ENCODE measurements at places on chromosomes 2 and 18.

- DNase-seq = no peak
These were observed 220.1 kb downstream of the IRS1 start for GRCh38 chr2:226579519-226579918.

GRCh38 chr2:230319211-230319862 lies 7.7 kb upstream of the SP140L start:
- peak; percentile 91 for DNase-seq

DNA sequence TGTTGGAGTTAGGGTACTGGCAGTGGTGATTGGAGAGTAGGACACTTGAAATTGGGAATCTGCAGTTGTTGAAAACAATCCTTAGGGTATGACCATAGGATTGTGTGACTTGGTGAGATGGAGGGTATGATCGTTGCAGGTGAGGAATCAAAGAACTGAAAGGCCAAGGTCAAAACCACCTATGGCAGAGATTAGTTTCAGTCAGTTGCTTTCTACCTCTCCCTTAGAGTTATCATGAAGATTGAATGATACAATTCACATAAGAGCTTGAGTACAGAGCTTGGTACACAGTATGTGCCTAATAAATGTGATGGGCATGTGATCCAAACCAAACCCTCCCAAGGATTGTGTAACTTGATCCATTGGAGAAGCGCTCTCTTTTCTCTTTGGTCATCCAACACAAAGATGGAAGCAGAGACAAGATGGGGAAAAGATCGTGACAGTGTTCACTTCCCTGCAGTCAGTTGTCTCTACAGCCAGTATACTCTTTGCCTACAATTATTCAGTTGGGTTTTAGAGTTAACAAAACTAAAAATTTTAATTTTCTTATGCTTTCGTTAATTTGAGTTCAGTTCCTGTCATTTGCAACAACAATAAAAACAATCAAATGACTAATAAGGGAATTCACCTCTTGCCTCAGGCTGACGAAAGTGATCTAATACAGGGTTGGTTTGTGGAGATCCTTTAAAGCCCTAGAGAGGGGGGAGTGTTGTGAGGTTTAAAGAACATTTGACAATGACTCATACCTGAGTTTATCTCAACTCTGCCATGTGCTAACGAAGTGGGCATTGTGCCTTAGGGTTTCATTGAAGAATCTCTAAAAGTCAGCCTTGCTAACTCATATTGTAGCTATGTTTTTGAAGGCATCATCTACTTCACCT lies 14.8 kb upstream of the SMAD2 start:
- DNase-seq = no peak

DNA sequence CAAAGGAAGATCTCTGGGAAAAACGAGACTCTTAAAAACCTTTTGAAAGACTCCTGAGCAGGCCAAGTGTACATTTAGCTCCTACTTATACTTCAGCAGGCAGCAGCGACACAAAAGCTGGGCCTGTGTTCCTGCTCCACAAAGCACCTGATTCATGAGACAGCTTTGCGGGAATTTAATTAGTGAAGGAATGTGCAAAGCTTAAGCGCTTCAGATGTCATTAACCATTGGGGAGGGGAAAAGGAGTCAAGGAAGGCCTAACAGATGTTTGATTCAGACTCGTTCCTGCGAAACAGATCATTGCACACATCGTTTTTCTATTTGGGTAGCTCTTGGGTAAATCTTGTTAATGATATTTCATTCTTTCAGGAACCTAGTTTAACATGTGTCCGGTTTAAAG lies 125.9 kb downstream of the MAIP1 start:
- no peak for DNase-seq

DNA sequence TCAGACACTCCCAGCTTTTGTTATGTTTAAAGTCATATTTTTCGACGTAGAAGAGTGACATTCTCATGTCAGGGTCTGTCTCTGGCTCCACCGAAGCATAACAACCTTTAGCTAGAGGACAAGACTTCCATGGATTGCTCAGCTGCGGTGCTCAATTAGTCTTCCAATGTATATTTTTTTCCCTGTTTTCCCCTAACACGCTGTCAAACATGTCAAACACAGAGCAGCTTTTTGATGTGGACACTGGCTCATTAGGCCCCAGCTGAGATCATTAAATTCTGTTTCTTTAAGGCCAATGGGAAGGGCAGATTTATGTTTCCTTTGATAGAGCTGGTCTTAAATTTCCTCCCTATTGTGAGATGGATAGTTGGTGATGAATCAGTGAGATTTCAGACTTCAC lies 525.4 kb downstream of the PIK3C3 start:
- no peak for DNase-seq

DNA sequence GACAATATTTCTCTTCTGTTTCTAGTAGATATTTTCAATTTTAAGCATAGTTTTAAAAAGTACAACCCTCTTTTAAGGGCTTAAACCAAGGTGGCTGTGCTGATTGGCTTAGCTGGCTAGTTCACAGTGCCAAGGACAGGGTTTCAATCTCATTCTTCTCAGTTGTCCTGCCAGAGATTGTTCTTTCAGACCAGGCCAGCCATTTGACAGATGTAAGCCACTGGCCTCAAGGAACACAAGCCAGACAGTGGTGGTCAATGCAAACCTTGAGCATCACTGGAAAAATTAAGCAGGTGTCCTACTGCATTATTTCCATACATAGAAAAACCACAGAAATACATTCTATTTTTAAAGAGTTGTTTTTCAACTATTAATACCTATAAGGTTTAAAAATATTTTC lies 5.9 kb downstream of the RNF103 start:
- DNase-seq = no peak

DNA sequence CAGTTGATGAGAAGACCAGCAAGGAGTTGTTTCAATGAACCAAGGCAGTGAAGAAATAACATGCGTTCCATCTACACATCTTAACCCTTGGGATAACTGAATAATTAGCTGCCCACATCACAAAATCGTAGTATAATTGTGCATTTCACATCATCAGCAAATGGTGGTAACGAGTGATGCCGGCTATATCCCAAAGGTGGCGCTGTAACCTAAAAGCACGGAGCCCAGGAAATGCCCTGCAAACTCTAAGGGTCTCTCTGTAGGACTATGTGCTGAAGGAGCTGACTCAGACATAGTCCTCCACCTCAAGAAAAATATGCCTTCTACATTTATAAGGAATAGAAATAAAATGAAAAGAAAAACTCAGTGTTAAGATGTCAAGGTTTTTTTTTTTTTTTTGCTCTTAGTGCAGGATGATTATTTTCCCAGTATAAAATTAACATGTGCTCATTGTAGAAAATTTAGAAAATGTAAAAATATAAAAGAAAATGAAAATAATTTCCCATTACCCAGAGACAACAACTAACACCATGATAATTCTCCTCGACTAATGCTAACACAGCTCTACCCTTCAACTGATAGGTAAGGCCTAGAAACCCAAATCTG lies 23.1 kb upstream of the DSG3 start:
- no peak for DNase-seq

DNA sequence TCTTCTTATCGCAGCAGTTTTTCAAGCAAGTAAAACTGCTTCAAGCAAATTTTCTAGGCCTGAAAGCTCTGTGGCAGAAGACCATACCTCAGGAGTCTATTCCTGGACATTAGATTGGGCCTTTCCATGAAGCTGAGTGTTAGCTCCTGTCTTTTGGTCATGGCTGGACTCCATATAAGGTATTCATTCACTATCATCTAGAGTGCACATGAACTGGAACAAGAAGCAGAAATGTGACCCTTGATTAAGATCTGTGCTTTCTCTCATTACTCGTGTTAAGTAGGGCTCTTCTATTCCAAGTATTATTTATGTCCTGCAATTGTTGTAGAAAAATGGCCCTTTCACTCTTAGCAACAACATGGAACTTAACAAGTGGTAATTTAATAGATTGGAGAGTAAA lies 5.9 kb upstream of the GULP1 start:
- no peak for DNase-seq

DNA sequence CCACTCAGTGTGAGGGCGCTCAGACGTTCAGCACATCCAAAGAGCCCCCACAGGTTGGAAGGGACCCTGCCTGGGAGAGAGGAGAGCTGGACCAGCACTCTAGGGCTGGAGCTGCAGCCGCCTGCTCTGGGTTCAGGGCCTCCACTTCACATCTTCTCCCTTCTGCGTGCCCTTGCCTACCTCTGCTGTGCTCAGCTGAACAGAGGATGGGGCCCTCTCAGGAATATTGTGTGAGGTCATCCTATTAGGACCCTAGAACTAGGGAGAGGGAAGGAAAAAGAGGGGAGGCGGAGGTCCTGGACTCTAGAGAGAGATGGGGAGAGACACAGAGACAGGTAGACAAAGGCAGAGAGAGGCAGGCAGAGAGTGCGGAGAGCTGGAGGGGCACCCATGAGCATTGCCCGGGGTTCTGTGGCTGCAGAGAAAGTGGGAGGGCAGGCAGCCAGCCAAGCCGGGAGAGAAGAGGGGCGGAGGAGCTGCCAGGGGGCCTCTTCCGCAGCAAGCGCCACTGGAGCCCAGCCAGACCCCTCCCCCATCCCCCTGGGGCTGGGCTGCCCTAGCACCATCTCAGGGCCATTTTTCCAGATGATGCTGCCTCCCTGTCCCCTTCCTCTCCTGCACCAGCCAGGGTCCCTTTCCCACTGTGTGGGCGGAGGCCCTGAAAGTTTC lies 8.3 kb upstream of the TNS1 start:
- DNase-seq = no peak

DNA sequence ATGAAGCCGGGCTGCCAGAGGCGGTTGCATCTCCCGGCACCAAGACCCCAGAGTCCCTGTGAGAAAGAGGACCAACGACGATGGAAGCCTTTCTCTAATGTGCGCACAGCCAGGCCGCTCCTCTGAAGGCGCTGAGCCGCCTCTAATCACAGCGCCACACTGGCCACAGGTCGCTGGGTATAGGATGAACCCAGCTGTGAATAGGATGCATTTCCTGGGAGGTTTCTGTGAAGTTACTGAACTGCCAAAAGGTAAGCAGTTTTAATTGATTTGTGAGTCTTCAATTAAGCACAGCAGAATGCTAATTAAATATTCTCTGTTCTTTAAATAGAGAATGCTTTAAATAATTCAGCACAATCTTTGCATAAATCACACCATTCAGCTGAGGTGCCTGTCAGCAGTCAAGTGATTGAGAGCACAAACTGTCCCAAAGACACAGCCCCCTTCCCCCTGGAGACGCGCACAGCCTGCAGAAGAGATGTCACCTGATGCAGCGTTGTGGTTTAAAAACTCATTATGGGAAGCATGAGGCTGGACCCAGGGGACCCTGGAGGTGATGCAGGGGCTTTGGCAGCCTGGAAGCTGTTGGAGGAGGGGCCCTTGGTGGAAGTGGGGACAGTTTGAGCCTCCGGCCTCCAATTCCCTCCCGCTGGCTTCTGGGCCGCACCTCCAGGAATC lies 98.1 kb downstream of the RTP5 start:
- DNase-seq = no peak

DNA sequence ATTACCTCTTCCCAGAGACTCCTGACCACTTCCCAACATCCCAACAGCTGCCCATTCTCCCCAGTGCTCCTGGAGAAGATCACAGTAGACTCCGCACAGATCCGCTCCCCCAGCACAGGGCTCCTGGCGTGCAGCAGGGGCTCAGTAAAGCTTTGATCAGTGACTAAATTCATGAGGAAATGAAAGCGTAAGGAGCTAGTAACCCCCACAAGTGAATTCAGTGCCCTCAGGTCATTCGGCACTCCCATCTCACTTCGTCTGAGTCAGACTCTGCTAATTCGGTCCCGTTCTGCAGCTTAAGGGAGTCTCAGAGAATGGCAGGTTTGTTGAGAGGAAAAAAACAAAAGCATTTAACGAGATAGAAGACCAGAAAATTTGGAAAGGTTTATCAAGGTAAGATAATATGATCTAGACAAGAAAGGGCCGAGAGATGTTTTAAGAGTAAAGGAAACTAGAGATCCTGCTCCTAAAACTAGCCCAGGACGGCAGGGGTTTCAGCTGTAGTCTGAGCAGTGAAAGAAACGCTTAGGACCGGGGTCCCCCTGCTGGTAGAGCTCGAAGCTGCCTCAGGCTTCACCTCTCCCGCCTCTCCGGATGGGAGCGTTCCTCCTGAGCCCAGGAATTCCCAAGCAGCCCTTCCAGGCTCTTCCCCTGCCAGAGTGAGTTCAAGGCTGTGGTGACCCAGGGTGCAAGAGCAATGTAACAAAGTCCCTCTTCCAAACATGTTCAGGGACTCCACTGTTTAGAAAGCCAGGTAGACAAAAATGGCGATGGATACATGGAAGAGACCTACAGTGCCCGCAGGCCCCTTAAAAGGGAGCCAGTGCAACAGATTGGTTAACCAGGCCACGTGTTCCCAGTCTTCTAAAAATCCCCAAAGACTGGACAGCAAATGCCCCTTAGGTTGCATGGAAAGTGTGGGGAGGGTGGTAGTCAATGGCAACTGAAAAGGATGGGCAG lies 127.3 kb downstream of the DNER start:
- DNase-seq = no peak

DNA sequence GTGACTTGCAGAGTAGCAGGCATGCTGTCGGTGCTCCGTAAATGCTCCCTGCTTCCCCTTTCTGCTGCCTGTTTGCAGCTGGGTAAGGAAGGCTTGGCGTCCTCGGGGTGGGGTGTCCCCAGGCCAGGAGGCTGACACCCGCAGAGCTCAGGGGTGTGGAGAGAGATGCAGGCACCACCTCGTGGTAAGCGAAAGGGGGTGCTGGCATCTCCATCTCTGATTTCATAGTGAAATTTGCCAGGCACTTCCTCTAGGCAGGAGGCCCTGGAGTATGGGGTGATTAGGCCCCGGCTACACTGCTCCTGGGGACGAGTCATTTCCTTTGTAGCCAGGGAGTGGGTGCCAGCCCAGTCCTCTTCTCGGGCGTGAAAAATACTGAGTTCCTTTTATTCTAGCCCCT lies 160.4 kb downstream of the KLHL29 start:
- no peak for DNase-seq

- peak; percentile 71 for DNase-seq
These were observed 173.1 kb upstream of the STON1 start for GRCh38 chr2:48356701-48357325.

DNA sequence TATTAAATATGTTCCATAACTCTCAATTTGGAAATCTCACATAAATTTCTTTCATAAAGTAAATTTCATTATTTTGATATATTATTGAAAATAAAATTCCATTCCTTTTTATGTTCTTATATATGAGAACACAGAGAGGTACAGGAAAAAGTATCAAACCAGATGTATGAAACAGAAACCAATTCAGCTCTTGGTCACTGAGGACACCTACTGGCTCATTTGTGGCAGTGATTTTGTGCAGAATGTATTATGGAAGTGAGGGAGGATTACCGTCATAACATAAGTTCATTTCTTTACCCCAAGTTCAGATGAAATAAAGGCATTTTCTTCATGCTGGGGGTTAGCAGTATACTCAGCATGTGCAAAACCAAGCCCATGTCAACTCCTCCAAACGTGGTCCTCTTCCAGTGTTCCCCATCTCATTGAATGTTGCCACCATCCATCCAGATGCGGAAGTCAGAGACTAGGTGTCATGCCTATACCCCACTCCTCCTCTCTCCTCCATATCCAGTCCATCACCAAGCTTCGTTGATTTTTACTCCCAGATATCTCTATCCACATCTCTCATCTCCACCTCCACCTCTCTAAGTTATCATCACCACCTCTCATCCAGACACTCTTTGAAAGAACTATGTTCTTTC lies 41.7 kb upstream of the MALL start:
- peak; percentile 2 for DNase-seq

GRCh38 chr2:156320486-156321098 lies 11.9 kb downstream of the NR4A2 start:
- no peak for DNase-seq

GRCh38 chr2:187377340-187377739 lies 70.7 kb downstream of the CALCRL start:
- DNase-seq = no peak

GRCh38 chr2:12821656-12822055 lies 104.9 kb downstream of the TRIB2 start:
- DNase-seq = no peak

- DNase-seq = no peak
These were observed 12.8 kb upstream of the IHH start for GRCh38 chr2:219073413-219074129.

Measured in central memory CD4-positive, alpha-beta T cell (primary cell).